Panc1 (cell line): ENCODE measurements at places on chromosomes 6 and 20.

- no peak for DNase-seq
Measured at GRCh38 chr6:165985806-165986299, 181.8 kb downstream of the TBXT start.

DNA sequence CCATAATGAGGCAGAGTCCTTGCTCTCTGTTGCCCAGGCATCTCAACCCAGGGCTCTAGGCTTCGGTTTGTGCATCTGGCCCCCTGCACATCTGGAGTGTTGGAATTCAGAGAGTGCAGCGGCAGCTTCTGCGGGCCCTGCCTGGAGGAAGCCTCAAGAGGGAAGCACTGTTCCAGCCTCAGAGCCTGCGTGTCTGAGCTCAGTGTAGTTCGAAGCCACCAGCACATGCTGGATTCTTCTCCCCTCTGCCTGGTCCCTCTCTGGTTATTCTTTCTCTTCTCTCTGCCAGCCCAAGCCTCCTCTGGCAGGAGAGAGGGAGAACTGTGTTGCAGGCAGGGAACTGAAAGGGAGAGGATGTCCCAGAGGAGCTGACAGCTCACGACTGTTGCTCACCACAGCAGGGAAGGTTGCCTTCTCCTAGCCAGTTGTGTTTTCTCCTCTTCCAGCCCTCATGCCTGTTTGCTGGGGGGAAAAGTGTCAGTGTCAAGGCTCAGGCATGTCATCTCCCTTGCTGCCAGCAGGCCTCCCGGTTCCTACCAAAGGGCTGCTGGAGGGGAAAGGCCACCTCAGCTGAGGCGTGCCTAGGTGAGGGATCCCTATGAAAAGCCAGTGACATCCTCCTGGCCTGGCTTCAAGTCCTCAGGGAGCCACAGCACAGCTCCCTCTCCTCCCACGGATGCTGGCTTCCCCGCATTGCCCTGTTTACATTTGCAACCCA lies 126.0 kb upstream of the LRFN2 start:
- DNase-seq: no peak

GRCh38 chr20:8774412-8774811 lies 294.5 kb upstream of the PLCB4 start:
- no peak for DNase-seq

GRCh38 chr6:4128072-4128471 lies 7.3 kb downstream of the ECI2 start:
- DNase-seq: no peak

DNA sequence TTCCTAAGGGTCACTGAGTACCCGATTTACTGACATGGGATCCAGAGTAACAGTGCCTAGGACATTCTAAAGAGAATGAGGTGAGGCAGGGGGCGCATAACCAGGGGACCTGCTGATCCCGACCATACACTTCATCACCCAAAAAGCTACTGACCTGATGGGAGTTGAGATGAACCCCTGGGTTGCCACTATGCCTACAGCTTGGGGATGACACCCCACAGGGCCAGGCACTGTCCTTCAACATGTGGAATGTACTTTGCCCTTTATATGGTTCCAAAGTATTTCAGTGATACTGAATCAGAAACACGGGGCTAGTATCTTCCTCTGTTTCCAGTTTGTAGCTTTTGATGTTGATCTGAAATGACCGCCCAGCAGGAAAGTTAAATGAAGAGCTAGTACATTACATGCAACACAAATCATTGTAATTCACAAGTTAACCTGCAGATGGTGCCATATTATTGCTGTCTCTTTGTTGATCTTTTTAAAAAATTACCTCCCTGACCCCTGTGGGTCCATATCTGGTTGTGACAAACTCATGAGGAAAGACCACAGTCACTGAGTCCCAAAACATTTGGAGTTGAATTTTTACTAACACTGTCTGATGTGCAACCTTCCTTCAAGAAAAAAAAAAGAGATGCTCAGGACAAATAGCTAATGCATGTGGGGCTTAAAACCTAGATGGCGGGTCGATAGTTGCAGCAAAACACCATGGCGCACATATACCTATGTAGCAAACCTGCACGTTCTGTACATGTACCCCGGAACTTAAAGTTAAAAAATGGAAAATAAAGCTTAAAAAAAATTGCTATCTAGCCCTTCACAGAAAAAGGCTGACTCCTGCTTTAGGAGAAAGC lies 42.7 kb upstream of the GCNT2 start:
- DNase-seq: peak; percentile 52

DNA sequence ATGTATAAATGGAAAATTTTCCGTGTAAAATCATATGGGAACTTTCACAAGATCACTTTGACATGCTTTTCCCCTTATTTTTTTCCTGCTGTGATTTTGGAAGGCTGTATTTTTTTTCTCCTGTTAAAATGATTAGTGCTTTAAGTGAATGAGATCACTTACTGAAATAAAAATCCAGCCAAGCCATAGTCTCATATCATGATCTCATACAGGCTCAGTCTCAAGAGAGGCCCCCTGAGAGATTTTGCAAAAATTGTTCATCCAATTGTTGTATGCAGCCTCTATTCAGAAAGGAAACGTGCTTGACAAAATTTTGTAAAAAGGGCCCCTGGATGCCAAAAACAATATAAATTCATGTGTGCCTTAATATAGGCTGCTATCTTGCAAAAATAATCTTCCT lies 528.2 kb downstream of the HDGFL1 start:
- DNase-seq: no peak

DNA sequence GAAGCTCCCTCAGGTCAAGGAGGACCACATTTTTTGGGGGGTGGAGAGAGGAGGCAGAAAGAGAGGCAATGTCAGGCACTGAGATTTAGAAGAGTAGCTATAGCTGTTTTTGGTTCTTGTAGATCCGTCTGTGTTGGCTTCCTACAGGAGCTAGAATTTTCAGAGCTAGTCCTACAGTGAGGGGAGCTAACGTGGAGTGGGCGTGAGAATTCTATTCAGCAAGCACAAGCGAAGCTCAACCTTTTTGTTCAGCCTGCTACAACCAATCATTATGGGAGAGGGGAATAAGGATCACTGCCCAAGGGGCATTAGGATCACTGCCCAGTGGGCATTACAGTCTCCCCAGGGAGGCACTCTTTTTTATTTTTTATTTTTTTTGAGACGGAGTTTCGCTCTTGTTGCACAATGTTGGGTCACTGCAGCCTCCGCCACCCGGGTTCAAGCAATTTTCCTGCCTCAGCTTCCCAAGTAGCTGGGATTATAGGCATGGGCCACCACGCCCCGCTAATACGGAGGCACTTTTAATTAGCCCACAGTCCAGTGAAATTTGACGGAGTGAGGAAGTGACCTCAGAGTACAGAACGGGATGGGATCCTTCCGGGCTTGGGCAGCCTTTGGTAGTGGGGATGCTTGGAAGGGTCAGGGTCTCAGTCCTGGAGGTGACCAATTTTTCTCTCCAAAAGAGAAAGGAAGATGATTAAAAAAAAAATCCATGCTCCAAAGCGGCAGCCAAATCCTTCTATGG lies 1.1 kb upstream of the PANK2 start:
- DNase-seq: no peak

DNA sequence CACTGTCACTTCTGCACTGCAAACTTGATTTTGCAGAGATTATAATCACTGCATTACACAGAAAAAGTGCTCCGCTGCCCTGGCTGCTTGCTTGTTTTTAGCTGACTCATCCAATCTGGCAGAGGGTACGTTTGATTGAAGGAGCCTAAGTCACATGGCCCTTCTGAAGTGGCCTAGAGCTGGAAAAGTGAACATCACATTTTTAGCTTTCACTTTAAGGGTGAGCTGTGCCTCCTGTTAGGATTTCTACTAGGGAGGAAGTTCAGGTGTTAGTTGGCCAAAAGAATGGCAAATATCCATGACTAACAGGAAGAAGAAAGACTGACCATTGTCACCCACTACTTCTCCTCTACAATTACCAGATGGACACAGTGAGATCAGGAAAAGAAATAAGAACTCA lies 889.1 kb upstream of the MAP3K7 start:
- DNase-seq: peak; percentile 12

DNA sequence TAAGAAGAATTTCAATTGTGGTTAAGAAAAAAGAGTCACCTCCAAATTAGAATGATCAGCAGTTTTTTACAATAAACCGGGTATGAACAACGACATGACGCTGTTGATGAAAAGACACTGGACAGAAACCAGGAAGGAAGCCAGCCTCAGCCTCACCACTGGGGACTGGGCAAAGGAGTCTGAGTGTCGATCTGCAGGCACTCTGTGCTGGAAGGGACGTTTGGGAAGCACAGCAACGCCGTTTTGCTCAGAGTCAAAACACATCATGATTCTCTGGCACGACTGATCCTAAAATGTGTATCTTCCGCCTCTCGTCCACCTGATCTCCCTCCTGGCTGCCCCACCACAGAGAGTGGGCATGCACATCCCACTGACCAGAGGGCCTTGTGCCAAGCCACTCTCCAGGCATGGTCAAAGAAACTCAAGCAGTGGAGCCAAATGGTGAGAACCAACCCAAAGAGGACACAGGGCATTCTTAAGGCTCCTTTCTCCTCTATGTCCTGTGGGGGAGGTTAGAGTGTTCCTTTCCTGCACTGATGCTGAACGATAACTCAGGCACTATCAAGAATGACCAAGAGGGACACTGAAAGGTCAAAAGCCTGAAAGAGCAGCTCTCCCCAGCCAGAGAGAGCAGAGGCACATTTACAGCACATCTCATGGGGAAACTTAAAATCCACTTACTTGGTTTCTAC lies 68.8 kb downstream of the AGPAT4 start:
- DNase-seq: no peak

- DNase-seq: no peak
Measured at GRCh38 chr20:63736893-63737694, 630 bp downstream of the LIME1 start.

GRCh38 chr20:17463711-17464110 lies 67.5 kb downstream of the BFSP1 start:
- DNase-seq: no peak

- no peak for DNase-seq
Measured at GRCh38 chr6:128167552-128167951, 266.7 kb upstream of the THEMIS start.

DNA sequence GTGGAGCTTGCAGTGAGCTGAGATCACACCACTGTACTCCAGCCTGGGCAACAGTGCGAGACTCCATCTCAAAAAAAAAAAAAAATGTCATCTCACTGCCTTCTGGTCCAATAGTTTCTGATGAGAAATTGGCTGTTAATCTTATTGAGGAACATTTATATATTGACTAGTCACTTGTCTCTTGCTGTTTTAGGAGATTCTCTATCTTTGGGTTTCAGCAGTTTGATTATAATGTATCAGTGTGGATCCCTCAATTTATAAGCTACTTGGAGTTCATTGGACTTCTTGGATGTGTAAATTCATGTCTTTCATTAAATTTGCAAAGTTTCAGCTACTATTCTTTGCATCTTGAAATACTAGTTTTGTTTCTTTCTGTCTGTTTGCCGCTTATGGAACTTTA lies 11.2 kb downstream of the ZGPAT start:
- no peak for DNase-seq

GRCh38 chr6:71326611-71327010 lies 38.0 kb downstream of the OGFRL1 start:
- DNase-seq: peak; percentile 50

GRCh38 chr6:14509120-14509519 lies 391.5 kb downstream of the CD83 start:
- no peak for DNase-seq

- no peak for DNase-seq
Measured at GRCh38 chr6:121886223-121886830, 450.9 kb downstream of the GJA1 start.

- no peak for DNase-seq
Measured at GRCh38 chr6:168380956-168381605, 59.9 kb upstream of the SMOC2 start.

- no peak for DNase-seq
Measured at GRCh38 chr6:21596145-21596948, 2.8 kb downstream of the SOX4 start.

- DNase-seq: no peak
Measured at GRCh38 chr6:138897031-138897430, 91.0 kb downstream of the REPS1 start.

DNA sequence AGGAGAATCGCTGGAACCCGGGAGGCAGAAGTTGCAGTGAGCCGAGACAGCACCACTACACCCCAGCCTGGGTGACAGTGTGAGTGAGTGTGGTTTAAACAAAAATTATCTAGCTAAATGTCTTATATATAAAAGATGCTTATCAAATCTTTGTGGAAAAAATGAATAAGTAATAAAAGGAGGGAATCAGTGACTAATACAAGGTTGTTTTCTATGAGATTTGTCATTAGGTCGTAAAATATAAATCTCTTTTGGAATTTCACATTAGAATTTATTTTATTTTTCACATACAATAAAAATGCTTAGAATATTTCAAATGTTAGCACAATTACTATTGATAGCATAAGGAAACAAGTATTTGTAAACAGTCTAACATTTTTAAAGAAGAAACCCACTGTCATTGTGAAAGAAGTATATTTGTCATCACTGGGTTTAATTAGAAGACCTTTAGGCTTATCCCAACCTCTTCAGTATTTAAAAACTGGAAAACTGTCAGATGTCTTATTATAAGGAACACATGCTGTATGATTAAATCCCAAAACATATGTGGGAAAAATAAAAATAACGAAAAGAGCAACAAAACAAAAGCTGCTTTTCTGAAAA lies 47.1 kb downstream of the ASCC3 start:
- no peak for DNase-seq

- no peak for DNase-seq
Measured at GRCh38 chr6:164078532-164079274, 664.2 kb downstream of the QKI start.

DNA sequence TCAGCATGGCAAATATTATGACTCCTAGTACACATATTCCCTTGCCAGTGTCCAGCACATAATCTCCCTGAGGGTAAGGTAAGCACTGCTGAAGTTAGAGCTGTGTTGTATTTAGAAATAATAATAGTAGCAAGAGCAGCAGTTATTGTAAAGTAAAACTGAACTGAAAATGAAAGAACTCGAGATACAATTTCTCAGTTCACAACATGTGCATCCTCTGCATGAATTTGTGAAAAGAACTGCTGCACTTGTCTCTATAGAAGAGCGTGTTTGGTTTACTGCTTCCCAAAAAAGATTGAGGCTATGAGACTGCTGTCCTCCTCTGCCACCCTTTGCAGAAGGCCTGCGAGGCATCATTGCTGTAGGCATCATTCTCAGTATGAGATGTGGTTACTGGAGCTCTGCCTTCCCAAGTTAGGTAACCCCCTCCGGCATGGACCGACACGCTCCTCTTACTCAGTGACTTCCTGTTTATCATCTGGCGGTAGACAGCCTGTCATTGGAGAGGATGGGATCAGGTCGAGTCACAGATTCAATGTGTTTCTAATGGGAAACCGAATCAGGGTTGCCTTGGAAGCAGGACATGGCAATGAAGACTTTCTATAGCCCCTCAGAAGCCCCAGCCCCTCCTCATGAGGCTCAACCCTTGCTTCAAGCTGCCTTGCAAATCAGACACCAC lies 48.1 kb downstream of the SLC24A3 start:
- no peak for DNase-seq
